ENCODE measurements at places on chromosomes 7 and 10.
A peak's percentile ranks its signal among the peaks of the same experiment; 100 is the strongest.

DNA sequence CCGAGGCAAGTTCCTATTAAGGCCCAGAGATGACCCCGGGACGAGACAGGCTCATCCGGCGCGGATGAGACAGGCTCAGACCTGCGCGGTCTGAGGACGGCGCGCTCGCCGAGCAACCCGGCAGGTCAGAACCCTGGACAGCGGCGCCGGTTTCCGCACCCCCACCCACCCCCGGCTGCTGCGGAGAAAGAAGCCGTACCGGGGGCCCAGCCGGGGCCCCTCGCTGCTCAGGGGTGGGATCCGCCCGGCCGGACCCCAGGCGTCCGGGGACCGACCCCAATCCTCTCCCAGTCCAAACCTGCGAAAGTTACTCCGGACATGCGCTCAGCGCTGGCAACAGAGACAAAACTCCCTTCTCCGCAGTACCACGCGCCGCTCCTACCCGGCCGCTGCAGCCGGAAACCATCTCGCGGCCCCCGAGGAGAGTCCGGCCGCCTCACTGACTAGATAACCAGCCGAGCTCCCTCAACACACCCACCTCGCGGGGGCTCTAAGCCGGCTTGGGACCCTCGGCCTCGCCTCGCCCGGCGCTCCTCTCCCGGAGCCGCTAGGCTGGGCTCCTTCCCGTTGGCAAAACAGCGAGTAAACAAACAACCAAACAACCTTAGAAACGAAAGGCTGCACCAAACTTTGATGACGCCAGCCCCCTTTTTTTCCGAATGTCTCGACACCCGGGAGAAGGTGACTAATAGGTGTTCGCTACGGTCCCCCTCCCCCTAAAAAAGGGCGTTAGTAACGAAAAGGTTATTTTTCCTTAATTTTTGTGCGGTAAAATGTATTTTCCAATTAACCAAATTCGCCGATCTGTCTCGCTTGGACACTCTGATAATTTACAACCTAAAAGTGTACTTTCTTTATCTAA lies 2.3 kb upstream of the DRGX start:
- DNase-seq = peak; percentile 87

DNA sequence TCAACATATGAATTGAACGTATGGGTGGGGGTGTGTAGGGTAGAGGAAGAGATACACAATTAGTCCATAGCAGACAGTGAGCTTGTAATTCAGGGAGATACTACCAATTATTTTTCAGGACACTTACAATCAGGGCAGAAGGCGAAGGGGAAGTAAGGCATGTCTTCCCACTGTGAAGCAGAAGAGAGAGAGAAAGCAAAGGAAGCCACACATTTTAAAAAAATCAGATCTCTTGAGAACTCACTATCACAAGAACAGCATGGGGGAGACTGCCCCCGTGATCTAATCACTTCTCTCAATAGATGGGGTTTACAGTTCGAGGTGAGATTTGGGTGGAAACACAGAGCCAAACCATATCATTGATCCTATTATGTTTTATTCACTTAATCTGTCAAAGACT lies 116.4 kb upstream of the RPA3 start:
- DNase-seq = no peak

DNA sequence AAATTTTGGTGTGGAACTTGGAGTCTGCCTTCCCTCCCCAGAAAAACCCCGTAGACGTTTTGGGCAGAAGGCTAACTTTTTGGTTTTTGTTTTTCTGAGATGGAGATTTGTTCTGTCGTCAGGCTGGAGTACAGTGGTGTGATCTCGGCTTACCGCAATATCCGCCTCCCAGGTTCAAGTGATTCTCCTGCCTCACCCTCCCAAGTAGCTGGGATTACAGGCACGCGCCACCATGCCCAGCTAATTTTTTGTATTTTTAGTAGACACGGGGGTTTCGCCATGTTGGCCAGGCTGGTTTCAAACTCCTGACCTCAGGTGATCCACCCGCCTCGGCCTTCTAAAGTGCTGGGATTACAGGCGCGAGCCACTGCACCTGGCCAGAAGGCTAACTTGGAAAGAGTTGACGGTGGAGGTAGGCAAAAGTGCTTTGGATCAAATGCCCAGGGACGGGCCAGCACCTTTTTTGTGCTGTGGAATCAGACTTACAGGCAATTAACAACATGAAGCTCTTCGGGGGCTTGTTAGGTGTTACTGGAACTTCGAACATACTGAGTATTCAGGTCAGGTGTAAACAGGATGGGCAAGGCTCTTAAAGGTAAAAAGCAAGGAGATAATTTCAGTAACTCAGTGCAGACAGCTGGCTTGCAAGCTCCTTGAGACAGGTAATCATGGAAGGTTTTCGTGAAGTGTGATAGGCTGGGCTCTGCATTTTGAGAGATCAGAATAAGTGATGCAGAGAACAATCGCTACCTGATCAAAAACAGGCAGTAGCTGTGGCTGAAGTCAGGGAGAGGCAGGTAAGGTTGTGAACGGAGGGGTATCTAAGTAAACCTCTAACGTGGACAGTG lies 1.8 kb downstream of the PPP1R35 start:
- DNase-seq = no peak

DNA sequence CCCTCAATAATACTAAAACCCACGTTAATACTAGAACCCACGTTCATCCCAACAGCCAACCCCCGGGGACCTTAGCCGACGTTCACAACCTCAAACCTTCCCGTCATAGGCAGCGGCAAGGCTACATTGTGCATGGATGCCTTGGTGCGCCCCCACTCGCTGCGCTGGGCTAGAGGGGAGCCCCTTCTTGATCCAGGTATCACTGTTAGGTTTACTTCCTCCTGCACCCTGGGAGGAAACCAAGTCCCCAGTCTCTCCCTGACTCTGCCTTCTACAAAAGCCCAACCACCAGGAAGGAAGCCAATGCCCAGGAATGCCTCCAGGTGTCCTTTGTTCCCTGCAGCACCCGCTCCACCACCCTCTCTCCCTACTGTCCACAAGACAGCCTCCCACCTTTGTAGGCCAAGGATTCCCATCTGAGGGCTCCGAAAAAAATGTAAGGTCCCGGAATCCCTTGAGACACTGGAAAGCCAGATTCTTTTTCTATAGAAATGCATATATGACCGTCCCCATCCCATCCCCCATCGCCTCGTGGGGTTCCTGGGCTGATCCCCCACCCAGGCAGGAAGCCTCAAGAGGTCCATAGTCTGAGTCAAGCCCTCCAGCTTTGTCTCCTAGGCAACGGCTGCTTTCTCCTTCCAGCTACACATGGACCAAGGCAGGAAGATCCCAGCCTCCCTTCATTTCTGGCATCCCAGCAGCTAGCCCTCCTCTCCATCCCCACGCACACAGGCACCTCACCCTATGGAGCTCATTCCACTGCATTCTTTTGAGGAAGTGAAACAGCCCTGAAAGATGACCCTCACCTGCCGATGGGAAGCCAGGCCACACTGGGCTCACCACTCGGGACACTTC lies 25.2 kb downstream of the CTBP2 start:
- no peak for DNase-seq

- DNase-seq = no peak
These were observed 207.5 kb upstream of the GNAI1 start for GRCh38 chr7:79927116-79927515.

DNA sequence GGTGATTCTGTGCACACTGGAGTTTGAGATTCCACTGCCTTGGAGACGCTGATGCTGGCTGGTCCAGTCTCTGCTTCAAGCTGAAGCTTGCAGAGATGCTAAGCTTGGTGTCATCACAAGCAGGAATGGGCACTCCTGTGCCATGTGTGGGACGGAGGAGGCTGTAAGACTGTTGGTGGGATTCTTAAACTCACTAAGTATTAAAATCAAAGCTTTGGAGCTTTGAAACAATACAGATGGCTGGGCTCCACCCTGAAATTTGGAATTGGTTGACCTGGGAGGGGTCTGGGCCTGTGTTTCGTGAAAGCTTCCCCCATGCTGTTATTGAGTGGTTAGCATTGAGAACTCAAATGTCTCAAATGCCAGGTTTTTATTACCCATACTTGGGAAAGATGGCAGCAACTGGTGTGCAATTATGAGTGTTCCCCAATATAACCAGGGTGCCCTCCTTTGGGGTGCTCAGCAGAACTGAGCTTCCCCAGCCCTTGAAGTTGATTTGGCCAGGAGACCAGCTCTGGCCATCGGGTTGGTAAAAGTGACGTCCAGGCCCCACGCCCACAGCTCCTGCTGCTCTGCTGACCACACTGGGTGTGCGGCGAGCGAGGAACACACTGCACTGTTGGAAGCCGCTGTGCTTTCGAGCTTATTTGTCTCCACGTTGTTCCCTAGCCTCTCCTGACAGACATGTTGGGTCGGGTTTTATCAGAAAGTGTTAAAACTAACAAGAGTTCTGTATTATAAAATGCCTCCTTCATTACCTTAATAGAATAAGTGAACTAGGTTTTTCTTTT lies 377.7 kb downstream of the GLRX3 start:
- no peak for DNase-seq

DNA sequence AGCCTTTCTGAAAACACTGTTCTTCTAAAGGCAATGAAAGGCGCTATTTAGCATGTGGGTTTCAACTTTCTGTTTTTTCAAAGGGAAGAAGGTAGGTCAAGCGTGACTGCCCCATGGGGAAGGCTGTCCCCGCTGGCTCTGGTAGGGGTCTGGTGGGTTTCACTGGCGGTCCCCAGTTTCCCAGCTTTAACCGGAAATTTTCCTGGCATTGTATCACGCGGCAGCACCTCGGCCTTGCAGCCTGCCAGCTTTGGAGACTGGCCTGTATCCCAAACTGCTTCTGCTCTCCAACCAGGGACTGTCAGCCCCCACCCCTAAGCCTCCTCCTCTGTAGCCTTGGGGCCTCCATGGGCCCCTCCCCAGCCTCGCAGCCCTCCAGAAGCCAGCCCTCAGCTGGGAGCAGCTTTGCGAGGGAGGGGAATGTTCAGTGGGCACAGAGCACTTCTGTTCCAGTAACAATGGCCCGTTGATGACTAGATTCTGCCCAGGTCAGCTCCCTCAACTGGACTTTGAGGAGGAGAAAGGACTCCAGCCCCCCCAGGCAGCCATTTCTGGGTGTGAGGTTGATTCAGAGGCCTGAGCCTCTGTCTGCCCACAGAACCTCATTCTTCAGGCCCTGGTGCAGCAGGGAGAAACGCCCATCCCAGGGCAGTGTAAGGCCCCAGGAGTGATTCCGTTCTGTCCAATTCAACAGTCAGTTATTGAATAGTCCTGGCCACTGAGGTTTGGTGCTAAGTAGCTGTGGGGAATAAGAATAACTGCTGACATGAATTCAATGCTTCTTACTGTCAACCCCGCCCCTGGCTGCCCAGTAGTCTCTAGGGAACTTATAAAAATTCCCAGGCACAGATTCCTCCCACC lies 17.1 kb downstream of the CHST3 start:
- no peak for DNase-seq

DNA sequence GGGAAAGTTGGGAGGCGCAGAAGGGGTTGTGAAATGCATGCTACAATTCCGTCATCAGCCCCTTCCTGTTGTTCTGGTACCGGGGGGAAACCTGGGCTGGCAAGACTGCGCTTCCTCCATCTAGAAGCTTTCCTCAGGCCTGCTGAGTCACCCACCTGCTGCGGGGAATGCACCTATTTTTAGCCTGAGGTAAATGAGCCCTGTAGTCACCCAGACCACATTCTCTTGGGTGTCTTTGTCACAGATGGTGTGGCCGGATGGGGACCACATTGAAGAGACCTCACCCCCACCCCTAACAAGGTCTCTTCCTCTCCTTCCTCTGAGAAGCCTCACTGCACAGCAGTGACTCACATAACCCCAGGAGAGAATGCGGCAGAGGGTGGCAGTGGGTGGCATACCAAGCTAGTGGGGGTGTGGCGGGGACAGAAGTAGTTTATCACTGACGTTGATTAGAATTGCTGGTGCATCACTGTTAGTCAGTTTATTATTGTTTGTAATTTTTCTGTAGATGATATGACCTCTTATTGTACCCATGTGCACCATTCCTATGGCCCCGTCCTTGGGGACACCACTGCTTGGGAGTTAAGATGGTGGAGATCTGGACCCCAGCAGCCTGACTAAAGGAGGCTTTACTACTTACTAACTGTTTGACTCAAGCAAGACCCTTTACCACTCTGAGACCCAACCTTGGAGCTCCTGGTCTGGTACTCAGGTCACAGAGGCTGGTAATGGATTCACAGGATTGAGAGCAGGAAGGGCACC lies 83.0 kb upstream of the DUSP5 start:
- DNase-seq = peak; percentile 79

DNA sequence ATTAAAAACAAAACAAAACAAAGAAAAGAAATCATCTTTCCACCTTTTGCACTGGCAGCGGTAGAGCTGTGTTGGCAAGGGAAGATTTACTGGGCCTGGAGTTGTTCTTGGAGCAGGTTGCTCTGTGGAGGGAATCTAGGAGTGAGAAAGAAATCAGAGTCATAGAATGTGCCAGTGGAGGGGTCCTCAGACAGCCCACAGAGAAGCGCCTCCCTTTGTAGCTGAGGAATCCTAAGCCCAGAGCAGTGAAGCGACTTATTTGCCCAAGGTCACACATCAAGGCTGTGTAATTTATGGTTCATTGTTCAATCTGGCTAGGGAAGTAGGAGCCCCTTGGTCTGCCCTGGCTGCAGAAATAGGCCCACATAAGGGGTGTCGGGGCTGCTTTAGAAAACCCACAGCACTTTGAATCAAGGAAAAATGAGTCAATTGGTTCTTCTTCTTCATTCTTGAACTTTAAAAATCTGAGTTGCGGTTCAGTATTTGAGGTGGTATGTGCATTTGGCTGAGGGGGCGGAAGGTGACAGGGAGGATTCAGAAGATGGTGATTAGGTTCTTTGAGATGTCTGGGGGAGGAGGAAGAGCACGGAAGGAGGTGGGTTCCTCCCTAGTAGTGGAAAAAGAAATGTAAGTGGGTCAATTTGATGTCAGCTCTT lies 253.7 kb downstream of the PTEN start:
- no peak for DNase-seq

DNA sequence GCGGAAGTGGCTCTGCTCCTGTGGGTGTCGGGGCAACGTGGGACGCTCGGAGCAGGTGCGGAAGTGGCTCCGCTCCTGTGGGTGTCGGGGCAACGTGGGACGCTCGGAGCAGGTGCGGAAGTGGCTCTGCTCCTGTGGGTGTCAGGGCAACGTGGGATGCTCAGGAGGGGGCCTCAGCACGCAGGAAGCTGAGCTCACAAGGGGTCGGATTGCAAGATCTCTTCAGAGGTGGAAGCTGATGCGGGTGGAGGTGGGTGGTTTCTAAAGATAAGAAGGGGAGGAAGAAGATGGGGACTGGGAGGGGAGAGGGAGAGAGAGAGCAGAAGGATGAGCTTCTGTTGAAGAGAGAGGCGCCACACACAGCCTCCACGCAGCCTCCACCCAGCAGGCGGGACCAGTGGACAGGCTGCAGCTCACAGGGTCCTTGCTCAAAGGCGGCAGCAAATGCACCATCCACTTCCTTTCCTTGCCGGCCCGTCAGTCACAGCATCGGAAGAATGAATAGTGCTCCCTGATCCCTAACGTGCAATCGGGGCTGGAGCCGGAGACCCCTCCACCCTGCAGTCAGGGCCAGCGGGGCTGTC lies 78.7 kb downstream of the PTPRN2 start:
- no peak for DNase-seq

DNA sequence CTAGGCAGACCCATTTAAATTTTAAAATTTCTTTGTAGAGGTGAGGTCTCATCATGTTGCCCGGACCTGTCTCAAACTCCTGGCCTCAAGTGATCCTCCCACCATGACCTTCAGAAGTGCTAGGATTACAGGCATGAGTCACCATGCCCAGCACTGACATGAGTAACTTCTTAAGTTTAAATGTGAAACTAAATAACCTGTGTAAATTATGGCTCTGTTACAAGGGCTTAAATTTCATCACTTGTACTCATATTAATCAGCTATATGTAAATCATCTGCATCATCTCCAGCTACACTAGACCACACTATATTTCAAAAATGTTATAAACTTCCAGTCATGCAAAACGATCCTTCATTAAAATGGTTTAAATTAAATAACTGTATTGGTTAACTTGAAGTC lies 56.1 kb downstream of the ATAD1 start:
- peak; percentile 13 for DNase-seq
